Activated CD4-positive, alpha-beta T cell treated with anti-CD3 and anti-CD28 coated beads, Interleukin-2, amount 50 U/mL, for 24 hours (primary cell): ENCODE measurements at places on chromosomes 3 and 15.

- no peak for DNase-seq
Measured at GRCh38 chr3:9951962-9952805, at the start of gene PRRT3. TSS of gene PRRT3 (minus strand) at chr3:9952408. CDS start at chr3:9950115, 2,293 bp downstream.

DNA sequence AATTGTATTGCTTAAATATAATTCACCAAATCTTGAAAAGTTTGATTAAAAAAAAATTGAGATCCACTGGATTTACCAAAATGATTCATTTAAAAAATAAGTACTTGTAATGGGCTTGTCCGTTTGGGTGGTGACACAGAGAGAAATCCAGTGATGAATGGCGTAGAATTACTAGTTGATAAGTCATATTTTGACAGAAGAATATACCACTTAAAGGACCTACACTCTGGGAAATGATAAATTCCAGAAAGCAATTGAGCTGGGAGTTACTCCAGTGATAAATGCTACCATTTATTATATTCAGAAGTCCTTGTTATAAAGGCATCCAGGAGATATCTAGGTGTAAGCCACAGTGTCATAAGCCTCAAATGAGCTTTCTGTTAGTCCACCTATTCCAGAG lies 141.8 kb upstream of the CFAP20DC start:
- no peak for DNase-seq

- no peak for DNase-seq
Measured at GRCh38 chr3:20608054-20608738, 422.2 kb upstream of the SGO1 start.

DNA sequence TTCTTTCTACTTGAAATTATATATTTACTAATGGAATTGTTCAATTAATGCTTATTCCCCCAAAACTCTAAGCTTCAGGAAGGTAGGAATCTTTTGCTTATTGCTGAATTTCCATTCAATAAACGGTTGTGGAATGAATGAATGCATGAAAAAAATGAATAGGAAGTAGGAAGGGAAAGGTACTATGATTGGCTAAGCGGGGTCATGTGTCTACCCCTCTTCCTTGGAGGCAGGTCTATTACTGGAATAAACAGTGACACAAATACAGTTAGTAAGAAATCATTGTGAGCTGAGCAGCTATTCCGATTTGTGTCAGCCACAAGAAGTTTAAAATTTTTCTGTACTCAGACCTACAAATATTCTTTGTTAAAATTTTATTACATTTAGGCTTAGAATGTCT lies 10.5 kb upstream of the TRA2B start:
- DNase-seq: no peak

- no peak for DNase-seq
Measured at GRCh38 chr3:193869221-193870201, 266.4 kb upstream of the HES1 start.

GRCh38 chr3:150110097-150110496 lies 139.4 kb upstream of the PFN2 start:
- no peak for DNase-seq

GRCh38 chr3:8988384-8988655 lies 25.0 kb upstream of the RAD18 start:
- DNase-seq: no peak

DNA sequence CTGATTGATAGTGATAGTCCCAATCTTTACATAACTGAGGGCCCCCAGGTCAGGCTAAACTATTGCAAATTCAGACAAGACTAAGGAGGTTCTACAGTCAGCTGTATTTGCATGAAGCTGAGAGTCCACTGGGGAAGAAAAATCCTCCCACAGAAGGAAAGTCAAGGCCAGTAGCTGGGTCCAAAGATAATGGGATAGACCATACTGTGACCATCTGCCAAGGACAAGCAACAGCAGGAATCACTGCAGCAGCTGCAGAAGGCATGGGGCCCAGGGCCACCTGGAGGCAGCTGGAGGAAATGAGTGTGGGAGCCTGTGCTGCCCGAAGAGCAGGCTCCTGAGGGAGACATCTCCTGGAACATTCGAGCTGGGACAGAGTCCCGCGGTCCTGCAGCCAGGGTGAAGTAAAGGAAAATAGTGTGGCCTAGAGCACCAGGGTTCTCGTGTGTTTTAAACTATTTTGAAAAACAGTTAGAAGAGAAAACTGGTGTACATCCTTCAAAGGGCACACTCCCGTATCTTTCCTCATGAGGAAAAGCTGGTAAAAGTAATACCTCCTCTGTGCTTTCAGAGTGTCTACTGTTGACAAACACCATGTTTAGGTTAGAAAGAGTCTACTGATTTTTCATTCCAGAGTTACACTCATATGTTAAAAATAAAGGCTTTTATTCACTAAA lies 13.2 kb upstream of the TMEM212 start:
- no peak for DNase-seq

DNA sequence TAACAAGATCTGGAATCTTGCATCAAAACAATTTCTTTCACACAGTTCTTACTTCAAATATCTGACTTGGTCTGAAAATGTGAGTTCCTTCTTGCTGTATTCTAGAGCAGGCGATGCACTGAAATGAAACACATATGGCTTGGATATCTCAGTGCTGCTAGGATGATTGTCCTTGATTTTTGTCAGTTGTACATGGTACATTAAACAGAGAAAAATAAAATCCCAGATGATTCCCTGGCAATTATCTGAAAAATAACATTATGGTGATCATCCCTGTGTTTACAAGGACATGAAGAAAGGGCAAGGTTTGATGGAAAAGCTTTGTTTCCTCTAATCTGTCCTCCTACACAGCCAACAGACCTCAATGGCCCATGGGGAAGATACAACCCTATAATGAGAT lies 10.6 kb downstream of the LMCD1 start:
- DNase-seq: no peak

GRCh38 chr15:84034578-84035398 lies 200.8 kb upstream of the GOLGA6L4 start:
- DNase-seq: no peak

- no peak for DNase-seq
Measured at GRCh38 chr3:133038089-133038730, at the start of gene TMEM108. TSS of gene TMEM108 (plus strand) at chr3:133038391.

DNA sequence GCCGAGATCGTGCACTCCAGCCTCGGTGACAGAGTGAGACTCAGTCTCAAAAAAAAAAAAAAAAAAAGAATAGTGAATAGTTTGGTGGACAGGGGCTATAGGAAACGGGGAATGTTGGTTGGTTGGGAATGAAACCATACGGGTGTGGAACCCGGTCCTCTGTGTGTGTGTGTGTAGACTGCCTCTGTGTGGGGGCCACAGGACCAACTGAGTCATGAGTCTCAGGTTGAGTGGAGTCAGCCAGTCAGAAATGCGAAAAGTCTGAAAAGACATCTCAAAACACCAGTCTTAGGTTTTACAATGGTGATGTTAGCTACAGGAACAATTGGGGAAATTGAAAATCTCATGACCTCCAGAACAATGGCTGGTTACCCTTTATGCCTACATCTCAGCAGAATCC lies 44.5 kb downstream of the ZDHHC19 start:
- no peak for DNase-seq

GRCh38 chr15:95872366-95872771 lies 458.1 kb upstream of the NR2F2 start:
- DNase-seq: no peak

DNA sequence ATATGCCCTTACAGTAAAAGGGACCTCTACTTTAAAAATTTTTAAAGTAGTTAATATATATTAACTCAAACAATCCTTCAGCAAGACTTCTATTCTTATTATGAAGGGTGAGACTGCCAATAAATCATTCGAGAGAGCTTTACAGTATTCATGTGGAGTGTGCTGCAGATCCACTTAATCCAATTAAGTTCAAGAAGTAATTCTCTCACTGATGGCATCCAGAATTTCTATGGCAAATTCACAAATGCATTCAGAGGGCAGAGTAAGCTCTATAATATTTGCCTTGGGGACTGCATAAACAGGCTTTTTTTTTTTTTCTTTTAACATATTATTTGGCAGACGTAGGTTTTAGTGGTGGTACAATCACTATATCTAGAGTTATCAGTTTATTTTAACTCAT lies 692.0 kb downstream of the NLGN1 start:
- no peak for DNase-seq

GRCh38 chr3:169777822-169778221 lies 4.6 kb downstream of the MYNN start:
- DNase-seq: no peak

DNA sequence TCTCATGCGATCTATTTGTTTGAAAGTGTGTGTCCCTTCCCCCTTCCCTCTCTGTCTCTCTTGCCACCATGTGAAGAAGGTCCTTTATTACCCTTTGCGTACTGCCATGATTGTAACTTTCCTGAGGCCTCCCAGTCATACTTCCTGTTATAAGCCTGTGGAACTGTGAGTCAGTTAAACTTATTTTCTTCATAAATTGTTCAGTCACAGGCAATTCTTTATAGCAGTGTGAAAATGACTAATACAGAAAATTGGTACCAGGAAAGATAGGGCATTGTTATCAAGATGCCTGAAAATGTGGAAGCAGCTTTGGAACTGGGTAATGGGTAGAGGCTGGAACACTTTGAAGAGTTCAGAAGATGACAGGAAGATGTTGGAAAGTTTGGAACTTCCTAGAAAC lies 743.7 kb upstream of the NECTIN3 start:
- no peak for DNase-seq

DNA sequence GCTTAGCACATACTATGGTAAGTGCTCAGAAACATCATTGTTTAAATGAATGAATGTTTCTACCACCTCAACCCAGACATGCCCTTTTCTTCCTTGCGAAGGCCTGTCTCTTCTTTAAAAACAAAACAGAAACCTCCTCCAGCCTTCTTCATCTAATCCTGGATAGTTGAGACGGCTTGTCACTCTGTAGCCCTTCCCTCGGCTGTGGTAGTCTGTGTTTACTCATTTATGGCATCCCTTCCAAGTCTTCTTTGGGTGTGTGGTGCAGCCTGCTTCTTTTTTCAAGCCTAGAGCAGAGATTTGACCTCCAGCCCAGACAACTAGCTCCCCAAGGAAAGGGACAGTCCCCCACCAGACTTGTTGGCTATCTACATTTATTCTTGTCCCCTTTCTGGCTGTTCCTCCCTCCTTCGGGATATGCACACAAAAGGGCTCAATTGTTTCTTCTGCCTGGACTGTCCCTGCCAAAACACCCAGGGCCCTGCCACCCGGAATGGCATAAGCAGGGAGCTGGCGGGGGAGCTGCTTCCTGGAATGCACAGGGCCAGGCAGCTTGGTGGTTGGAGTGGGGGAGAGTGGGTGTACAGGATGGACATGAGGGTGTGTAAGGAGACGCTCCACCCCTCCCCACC lies 67.8 kb downstream of the ITGA11 start:
- no peak for DNase-seq

DNA sequence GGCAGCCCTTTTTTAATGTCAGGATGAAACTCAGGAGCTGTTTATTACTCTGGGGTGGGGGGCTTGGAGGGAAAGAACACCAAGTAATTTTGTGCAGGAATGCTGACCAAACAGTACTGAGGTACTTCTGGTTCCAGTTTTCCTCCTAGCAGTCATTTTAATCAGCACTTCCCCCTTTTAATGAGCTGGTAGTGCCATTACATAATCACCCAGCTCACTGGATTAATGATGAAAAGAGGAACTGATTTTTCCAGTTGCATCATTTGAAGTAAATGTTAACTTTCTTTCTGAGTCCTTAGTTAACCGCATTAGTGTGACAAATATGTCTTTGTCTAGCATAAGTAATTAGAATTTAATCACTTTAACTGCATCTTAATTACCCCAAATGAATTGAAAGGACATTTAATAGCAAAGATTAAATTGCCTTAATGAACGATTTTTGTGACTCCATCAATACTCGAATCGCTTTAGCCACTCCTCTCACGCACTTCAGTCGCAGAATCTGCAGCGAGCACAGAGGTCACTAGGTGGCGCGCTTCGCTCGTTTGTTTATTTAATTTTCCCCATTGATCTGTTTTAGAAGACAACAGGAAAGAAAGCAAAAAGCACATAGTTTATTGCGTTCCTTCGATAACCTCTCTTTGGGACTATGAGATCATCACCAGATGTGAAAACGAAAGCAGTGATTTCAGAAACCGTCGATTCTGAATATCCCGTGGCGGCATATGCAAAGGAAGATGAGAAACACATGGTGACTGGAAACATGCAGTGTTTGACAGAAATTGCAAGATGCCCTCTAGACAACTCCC lies 9.8 kb downstream of the ONECUT1 start:
- DNase-seq: no peak

- DNase-seq: no peak
Measured at GRCh38 chr3:4355401-4356219, 52.4 kb downstream of the SETMAR start.

GRCh38 chr15:75677465-75678323 lies 30.0 kb downstream of the SNX33 start:
- no peak for DNase-seq

- no peak for DNase-seq
Measured at GRCh38 chr3:124597979-124598378, 132.3 kb upstream of the UMPS start.

- no peak for DNase-seq
Measured at GRCh38 chr3:4746241-4746958, 232.8 kb upstream of the BHLHE40 start.

GRCh38 chr15:58355973-58356372 lies 75.8 kb upstream of the LIPC start:
- DNase-seq: no peak

- no peak for DNase-seq
Measured at GRCh38 chr3:17040990-17041377, 156.2 kb downstream of the PLCL2 start.

- DNase-seq: no peak
Measured at GRCh38 chr3:60674870-60675269, 576.4 kb downstream of the FHIT start.

GRCh38 chr3:48398701-48399386 lies 26.8 kb downstream of the FBXW12 start:
- no peak for DNase-seq

- DNase-seq: no peak
Measured at GRCh38 chr3:13300546-13301285, 119.4 kb downstream of the NUP210 start.
